ENCODE measurements at places on chromosomes 11 and 22. TPM values are rescaled to one million over a fixed set of nuclear protein-coding genes. Genes with fewer than 3 reads are reported as not detected.

DNA sequence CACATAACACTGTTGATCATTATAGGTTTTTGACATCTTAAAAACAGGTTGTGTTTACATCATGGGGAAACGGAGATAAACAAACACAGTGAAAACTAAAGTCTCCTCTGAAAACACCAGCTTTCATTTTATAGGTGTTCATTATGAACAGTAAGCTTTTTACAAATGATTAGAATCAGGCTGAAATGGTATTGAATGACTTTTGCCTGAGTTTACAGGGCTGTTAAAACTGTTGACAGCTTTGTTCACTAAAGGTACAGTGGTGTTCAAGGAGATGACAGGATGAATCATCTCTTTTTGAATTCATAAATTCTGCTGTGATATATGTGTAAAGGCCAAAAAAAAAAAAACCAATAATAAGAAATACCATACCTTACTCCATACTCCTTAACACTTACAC is 184.6 kb upstream of the CNTN5 start:
- no peak for DNase-seq

Gene SCN2B
- total RNA-seq: not detected

Gene SMTNL1
- not detected for total RNA-seq

- DNase-seq: no peak
Measured at GRCh38 chr11:13352711-13353110, 75.1 kb downstream of the BMAL1 start.
